ENCODE measurements at places on chromosomes 3 and 15.

GRCh38 chr15:65289261-65289854, 2.7 kb upstream of the PARP16 start:
- no peak for DNase-seq

DNA sequence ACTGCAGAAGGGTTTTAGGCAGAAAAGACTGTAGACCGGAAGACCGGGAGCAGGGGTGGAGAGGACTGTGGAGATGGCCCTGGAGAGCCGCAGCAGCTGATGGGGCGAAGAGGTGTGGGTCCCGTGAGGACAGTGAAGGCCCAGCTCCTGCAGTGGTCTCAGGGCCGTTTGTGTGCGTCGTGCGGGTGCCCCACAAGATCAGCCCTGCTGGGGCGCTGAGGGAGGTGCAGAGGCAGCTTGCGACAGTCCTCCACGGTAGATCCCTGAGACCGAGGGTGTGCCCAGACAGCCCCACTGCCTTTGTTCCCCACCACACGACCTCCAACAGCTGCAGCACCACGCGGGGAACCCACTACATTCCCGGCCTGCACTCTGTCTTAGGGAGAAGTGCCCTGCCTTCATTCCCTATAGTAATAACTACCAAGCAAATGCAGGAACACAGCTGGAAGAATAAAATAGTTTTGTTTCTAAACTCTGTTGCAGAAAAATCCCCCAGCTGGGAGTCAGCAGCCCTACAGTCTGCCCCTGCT, 19.0 kb upstream of the CRABP1 start:
- DNase-seq = no peak

GRCh38 chr3:59486520-59486919, 436.7 kb upstream of the CFAP20DC start:
- no peak for DNase-seq

DNA sequence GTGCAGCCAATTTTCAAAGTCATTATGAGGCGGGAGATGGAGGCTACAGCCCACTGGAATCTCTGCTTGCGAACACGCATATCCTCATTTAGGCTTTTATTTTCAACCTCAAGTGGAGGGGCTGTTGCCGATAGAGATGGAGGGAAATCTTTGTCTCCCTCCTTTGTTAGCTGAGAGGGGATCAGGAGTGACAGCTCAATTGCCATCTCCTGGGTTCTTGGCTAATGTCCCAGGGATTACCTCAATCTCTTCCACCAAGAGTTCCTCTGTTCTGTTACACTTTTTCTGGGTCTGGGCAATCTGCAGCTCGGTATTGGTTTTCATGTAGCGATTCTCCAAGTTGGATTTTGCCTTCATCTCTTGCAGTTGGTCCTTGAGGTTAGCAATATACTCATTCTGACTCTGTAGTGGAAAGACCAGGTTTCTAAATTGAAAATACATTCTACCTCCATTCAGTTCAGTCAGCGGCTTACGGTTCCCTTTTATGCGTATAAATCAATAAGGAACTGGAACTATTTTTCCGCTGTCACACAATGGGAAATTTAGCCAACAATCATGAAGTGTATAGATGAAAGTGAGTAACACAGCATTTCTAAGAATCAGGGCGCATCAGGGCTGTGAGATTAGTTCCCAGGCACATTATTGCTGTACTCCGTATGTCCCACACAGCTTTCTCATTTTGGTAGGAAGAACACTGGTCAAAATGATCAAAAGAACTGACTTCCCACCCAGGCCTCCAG, 36.2 kb upstream of the RPL35A start:
- DNase-seq = no peak

- DNase-seq = peak; percentile 20
Measured at GRCh38 chr3:171606151-171606751, 146.0 kb upstream of the TNIK start.

DNA sequence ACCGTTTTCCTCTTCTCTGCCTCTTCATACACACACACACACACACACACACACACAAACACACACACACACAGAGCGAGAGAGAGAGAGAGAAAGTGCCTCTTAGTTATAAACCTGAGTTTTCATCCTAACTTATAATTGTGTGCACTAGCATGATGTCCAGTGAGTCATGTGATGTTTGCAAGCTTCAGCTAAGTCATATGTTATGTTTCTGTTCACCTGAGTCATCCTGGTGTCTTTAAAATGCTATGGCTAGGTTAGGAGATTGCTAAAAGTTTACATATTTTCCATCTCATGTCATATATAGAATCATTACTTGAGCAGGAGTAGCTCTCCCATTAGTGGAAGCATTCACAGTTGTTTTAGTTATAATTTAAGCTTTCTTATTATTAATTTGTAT, 155.8 kb downstream of the EPHA6 start:
- DNase-seq = no peak

GRCh38 chr15:40418126-40418525, 12.5 kb downstream of the IVD start:
- no peak for DNase-seq

DNA sequence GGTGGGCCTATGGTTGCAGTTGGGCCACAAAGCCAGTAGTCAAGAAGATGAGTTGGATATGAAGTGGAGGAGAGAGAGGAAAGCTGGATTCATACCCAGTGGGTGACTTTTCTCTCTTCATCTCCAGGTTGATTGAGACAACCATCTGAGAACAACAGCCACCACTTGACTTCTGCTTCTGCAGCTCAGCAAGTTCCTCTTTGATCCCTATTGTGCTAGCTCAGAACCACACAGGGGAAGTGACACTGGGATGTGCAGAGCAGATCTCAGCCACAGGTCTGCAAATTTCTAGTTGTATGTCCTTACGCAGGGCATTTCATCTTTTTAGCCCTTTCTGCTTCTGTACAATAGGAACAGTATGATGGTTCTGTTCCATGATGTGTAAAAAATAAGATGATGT, 459.2 kb upstream of the ARRDC4 start:
- no peak for DNase-seq

- peak; percentile 79 for DNase-seq
Measured at GRCh38 chr15:85407421-85408269, 27.2 kb downstream of the AKAP13 start.

GRCh38 chr3:4821975-4822374, 157.3 kb upstream of the BHLHE40 start:
- no peak for DNase-seq

GRCh38 chr15:60735559-60736047, 256.7 kb upstream of the ICE2 start:
- DNase-seq = no peak

GRCh38 chr3:25130724-25131520, 297.1 kb upstream of the RARB start:
- no peak for DNase-seq

- DNase-seq = no peak
Measured at GRCh38 chr3:112561484-112561733, 353 bp downstream of the ATG3 start.

- no peak for DNase-seq
Measured at GRCh38 chr15:39244776-39245175, 336.1 kb upstream of the THBS1 start.

DNA sequence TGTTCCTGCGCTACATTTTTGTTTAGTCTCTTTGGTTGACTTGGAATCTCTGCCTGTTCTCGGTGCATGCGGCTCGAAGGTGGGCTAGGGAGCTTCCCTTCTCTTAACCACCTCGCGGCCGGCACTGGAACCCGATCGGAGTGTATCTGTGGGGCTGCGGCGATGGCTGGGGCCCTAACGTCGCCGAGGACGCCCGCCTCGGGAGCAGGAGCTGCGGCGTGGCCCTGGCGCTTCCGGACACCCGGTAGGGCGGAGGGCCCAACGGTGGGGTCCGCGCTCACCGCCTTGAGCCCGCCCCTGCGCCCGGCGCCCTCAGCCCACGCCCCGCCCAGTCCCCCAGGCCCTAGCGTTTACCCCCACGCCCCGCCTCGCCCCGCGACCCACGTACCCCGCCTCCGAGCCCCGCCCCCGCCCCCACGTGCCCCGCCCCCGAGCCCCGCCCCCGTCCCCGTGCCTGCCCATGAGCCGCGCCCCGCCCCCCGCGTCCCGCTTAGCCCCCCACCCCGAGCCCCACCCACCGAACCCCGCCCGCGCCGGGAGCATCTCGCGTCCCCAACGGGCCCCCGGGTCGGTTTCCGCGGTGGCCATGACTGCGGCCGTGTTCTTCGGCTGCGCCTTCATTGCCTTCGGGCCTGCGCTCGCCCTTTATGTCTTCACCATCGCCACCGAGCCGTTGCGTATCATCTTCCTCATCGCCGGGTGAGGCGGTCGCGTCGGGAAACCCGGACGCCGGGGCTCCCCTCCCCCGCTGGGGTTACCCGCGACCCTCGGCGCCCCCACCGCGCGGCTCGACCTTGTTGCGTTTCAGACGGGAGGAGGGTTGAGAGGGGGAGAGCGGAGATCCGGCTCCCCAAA, at the start of gene APH1B:
APH1B (plus strand) TSS at position 568 of the 855 bp plus-strand sequence; CDS start at position 587, 19 bp downstream.
- peak; percentile 66 for DNase-seq

GRCh38 chr3:126866175-126866759, 116.6 kb upstream of the PLXNA1 start:
- DNase-seq = no peak

- peak; percentile 16 for DNase-seq
Measured at GRCh38 chr3:25040748-25041147, 387.3 kb upstream of the RARB start.

DNA sequence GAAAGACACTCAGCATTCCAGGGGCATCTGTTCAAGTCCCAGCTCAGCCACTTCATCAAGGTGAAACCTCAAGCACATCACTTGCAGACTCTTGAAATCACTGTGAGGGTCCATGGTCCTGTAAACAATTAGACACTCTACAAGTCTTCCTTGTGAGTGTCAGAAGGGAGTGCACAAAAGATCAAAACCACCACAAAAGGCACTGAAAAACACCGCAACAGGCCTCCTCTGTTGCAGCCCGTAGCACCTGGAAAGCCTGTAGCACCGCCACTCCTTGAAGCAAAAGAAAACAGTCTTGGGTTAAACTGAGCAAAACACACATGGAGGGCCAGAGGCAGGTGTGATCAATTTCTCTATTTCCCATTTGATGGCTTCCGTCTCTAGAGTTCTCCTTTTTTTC, 63.8 kb upstream of the SNRK start:
- DNase-seq = no peak

DNA sequence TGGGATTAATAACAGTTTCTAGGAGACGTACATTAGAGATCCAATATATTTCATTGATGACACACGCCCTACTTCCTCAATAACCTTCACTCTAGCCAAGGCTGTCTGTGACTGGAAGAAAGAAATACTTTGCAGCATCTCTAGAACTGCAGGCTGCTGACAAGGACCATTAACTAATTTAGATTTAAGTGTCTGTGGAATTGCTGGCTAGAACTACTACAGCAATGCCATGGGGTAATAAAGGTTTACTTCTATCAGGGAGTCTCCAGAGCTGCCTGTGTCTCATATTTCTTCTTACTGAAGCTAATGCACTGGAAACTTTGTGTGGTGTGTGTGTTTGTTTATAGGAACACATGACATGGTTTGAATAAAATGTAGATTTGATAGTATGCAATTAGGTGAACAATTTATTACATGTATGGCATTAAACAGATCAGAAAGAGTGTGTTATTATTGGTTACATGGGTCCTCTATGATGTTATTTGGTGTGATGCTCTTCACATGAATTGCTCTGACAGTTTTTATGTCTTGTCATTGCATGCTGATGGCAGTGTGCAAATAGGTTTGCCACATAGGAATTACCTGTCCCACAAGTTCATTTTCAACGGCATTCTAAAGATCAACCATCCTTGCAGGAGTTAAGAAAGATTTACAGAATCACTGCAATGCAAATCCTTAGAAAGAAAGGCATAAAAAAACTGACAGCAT, 916.2 kb upstream of the CADM2 start:
- no peak for DNase-seq

DNA sequence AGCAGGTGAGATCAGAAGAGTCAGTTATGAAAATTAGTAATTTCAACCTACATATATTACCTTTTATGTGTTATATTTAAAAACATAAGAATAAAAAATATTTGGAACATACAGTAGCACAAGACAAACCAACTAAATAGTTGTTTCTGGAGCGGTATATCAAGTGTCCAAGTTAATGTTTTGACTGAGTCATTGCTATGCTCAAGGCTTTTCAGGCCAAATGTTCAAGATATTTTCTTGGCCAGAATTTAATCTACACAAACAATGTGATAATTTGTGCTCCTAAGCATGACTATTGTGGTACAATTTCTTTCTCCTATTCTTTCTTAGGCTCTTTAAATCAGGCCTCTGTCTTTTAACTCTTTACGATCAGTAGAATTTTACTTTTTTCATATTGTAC, 412.4 kb downstream of the RAP2B start:
- no peak for DNase-seq

GRCh38 chr3:131033480-131034080, 6.9 kb downstream of the NEK11 start:
- peak; percentile 41 for DNase-seq

GRCh38 chr3:190097025-190097424, 23.7 kb downstream of the P3H2 start:
- DNase-seq = no peak

- no peak for DNase-seq
Measured at GRCh38 chr3:108818404-108818803, 4.2 kb upstream of the TRAT1 start.

DNA sequence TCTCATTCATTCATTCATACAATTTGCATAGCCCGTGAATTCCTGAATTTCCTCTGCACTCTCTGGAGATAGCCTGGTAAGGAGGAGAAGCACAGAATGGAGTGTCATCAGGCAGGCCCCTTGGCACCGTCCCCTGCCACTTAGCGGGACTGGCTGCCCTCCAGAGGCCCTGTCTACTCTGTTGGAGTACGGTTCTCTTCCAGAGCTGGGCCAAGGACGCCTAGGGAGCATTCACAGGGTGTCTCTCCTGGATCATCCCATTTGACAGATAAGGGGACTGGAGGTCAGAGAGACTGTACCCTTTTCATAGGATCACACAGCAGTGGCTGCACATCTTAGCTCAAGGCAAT, 48.0 kb downstream of the PTH1R start:
- no peak for DNase-seq

GRCh38 chr3:88879905-88880304, 227.5 kb upstream of the EPHA3 start:
- DNase-seq = no peak

DNA sequence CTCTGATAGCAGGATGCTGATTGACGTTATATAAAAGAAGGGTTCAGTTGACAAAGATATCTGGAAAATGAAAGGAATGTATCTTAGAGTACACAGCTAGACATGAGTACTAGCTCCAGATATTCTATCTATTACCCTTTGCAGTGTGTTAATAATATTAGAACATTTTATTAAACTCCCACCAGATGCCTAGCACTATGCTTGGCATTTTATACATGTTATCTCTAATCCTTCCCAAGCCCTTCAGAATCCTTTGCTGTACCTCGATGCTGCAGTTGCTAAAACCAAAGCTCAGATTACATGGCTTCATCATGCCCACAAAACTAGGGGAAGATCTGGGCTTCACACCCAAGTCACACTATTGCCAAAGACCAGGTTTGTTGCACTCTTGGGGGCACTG, 350.1 kb upstream of the AZI2 start:
- DNase-seq = no peak

GRCh38 chr3:45113625-45114050, 32.5 kb downstream of the CDCP1 start:
- no peak for DNase-seq

DNA sequence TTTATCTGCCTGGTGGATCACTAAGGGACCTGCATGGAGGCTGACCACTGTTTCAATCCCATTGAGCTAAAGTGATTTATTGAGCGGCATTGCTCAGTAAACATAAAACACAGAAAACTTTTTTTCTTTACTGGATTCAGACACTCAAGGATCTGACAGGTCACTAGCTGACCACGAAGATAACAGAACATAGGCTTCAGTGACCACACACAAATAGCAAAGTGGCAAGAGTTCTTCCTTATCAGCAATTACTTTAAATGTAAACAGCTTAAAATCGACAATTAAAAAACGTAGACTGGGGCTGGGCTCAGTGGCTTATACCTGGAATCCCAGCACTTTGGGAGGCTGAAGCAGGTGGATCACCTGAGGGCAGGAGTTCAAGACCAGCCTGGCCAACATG, 48.7 kb downstream of the STAG1 start:
- no peak for DNase-seq

Data from AG10803 (cell line).